ENCODE measurements at places on chromosomes 6 and 20. TPM values are rescaled to one million over a fixed set of nuclear protein-coding genes. Genes with fewer than 3 reads are reported as not detected.

DNA sequence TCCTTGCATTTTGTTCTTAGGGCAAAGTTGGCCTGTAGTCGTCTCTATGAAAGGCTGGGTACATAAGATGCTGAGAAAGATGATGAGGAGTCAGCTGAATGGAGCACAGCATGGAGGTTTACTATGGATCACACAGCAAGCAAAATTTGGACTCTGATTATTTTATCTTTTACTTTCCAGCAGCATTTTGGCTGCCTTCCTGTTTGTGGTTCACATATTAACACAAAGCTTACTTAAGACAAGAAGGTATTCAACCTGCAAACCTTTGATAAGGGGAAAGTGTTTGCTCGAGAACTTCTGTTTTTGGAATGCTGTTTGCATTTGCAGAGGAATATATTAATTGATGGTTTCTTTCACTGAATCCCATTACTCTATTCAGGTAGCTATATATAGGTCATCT lies 103.1 kb upstream of the ENPP5 start:
- no peaks in the 10 kb centered on the region for H3K36me3 ChIP-seq
- no peak for DNase-seq
- no peak overlapping the region for H3K4me3 ChIP-seq
- H3K27ac ChIP-seq: no peak overlapping the region
- H3K4me1 ChIP-seq: no peaks in the 10 kb centered on the region

- H3K4me1 ChIP-seq: peaks cover 38% of the 10 kb centered on the region
- H3K27me3 ChIP-seq: peaks cover 8% of the 10 kb centered on the region
- no peak overlapping the region for H3K27ac ChIP-seq
These were observed 51.0 kb upstream of the IL20RA start for GRCh38 chr6:137095651-137096238.

- H3K4me3 ChIP-seq: no peak overlapping the region
- no peaks in the 10 kb centered on the region for H3K27me3 ChIP-seq
- H3K4me1 ChIP-seq: no peaks in the 10 kb centered on the region
- no peak for DNase-seq
- H3K36me3 ChIP-seq: peaks cover 2% of the 10 kb centered on the region
These were observed 1370.3 kb upstream of the CITED2 start for GRCh38 chr6:140744659-140745320.

GRCh38 chr6:63452125-63452524 lies 120.2 kb upstream of the LOC128125822 start:
- H3K27ac ChIP-seq: no peak overlapping the region
- no peak for DNase-seq
- no peaks in the 10 kb centered on the region for H3K36me3 ChIP-seq
- peaks cover 4% of the 10 kb centered on the region for H3K27me3 ChIP-seq

The BTNL2 gene
- total RNA-seq: not detected

The GRM4 gene
- total RNA-seq: not detected

The CABLES2 gene
- 17.0 TPM for total RNA-seq

The GNAS-AS1 gene
- total RNA-seq: 2.0 TPM

Measured in activated CD8-positive, alpha-beta T cell treated with anti-CD3 and anti-CD28 coated beads, Interleukin-2, amount 10 ng/mL, durations not matched to agents 7 days and 5 days (primary cell).